Vagina (tissue), 2 donors: ENCODE measurements at places on chromosomes 11 and 22. TPM values are rescaled to one million over a fixed set of nuclear protein-coding genes. Genes with fewer than 3 reads are reported as not detected.

- H3K27ac ChIP-seq: no peak overlapping the region
- H3K36me3 ChIP-seq: no peaks in the 10 kb centered on the region
- H3K27me3 ChIP-seq: no peaks in the 10 kb centered on the region
- no peaks in the 10 kb centered on the region for H3K4me1 ChIP-seq
- DNase-seq: no peak
Measured at GRCh38 chr11:134468796-134469195, 56.8 kb upstream of the B3GAT1 start.

DNA sequence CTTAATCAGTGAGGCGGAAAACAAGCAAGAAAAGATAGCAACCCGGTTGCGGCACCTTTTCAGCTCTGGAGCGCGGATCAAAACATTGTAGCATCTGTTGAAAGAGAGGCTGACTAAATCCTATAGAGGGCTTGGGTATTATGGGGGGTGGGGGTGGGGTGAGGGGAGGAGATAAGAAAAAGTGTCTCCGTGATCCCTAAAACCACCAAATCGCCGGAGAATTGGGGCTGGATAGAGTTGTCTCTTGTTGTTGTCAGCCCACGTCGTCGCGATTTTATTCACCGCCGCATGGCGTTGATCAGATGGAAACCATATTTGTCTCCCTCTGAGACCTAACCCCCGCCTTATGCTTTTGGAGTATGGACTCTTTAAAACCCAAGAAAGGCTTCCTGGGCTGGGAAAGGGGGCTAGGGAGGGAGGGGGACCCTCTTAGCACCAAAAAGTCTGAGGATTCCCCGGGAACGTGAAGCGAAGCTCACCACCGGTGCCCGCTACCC lies 13.0 kb downstream of the PAX6 start:
- peaks cover 24% of the 10 kb centered on the region for H3K27me3 ChIP-seq
- H3K4me3 ChIP-seq: peak overlapping the region; percentile 30
- no peaks in the 10 kb centered on the region for H3K36me3 ChIP-seq
- DNase-seq: peak; percentile 72
- no peak overlapping the region for H3K27ac ChIP-seq
- H3K4me1 ChIP-seq: peaks cover 24% of the 10 kb centered on the region

GRCh38 chr22:35861451-35861850 lies 143.8 kb downstream of the APOL5 start:
- no peaks in the 10 kb centered on the region for H3K27me3 ChIP-seq
- H3K36me3 ChIP-seq: no peaks in the 10 kb centered on the region
- peaks cover 11% of the 10 kb centered on the region for H3K4me1 ChIP-seq

DNA sequence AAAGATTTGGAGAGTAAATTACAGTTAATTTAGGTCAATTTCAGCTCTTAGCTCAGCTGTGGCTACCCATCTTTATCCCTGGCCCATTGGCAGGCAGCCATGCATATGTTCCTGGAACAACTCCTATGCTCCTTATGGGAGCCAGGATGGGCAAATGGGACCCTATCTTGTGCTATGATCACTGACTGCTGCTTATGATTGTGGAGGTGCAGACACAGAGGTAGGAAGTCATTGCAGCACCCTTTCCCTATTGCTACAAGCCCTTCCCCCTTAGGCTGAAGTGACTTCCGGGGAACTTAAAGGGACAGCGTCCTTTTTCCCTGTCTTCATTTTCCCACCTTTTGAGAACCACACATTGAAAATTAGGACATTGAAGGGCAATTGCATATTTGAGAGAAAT lies 112.7 kb downstream of the FCHSD2 start:
- no peaks in the 10 kb centered on the region for H3K4me1 ChIP-seq
- H3K36me3 ChIP-seq: no peaks in the 10 kb centered on the region
- no peak overlapping the region for H3K4me3 ChIP-seq
- no peak for DNase-seq

DNA sequence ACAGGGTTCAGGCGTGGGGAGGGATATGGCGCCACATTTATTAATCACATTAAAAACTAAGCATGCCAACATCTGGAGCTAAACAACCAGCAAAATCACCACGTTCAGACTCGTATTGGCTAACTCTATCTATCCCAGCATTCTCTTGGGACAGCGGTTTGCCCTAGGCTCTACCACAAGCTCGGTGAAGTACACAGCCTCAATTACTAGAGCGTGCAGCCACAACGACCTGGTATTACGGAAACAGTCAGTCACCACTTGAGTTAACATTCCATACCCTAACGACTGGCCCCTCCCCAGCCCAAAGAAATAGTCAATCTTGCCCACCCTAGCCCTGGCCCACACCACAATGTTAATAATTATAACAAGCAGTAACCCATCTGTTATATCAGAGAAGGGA lies 32.1 kb downstream of the APOL5 start:
- H3K4me1 ChIP-seq: peaks cover 11% of the 10 kb centered on the region
- H3K4me3 ChIP-seq: no peak overlapping the region
- DNase-seq: no peak
- peaks cover 8% of the 10 kb centered on the region for H3K36me3 ChIP-seq

- no peaks in the 10 kb centered on the region for H3K4me1 ChIP-seq
- H3K4me3 ChIP-seq: no peak overlapping the region
- no peaks in the 10 kb centered on the region for H3K36me3 ChIP-seq
Measured at GRCh38 chr11:26719289-26719973, 2.4 kb downstream of the SLC5A12 start.

CATSPER1 gene
- total RNA-seq: not detected

DNA sequence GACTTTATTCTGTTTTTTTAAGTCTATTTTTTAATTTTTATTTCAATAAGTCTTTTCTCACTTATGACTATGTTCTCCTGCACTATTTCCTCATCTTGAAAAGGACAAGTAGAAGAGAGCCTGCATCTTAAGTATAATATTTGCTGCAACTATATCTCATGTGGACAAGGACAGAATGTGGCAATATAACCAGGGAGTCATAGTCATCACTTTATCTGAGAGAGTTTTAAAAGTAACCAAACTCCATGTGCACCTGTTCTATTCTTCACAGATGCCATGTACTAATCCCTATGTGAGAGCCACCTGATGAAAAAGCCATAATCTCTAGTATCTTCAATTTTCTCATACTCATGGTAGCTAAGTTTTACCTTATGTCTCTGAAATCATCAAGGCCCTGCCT lies 104.2 kb upstream of the SOX6 start:
- no peak for DNase-seq
- H3K4me1 ChIP-seq: no peaks in the 10 kb centered on the region
- no peak overlapping the region for H3K4me3 ChIP-seq
- no peaks in the 10 kb centered on the region for H3K27me3 ChIP-seq
- no peak overlapping the region for H3K27ac ChIP-seq
- H3K36me3 ChIP-seq: no peaks in the 10 kb centered on the region

DNA sequence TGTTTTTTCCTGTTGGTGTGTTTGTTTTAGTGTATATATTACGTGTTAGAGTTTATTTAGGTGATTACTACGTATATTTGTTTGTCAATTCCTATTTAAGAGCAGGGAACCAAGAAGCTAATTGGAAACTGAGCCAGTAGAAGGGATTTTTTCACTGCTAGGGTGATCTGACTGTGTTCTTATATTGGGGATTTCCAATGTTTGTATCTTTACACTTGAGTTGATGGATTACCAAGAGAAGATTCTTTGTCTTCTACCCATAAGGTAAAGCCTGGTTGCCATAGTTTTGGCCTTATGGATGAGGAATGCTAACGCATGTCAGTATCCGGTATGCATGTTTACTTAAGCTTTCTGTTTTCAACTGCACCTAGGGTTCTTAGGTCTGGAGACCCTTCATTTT lies 35.6 kb downstream of the SIK2 start:
- H3K27me3 ChIP-seq: no peaks in the 10 kb centered on the region
- no peak overlapping the region for H3K4me3 ChIP-seq
- peaks cover 16% of the 10 kb centered on the region for H3K4me1 ChIP-seq
- H3K27ac ChIP-seq: no peak overlapping the region
- no peaks in the 10 kb centered on the region for H3K36me3 ChIP-seq

GRCh38 chr11:47127213-47127612 lies 49.5 kb downstream of the ARFGAP2 start:
- H3K27ac ChIP-seq: no peak overlapping the region
- no peak for DNase-seq
- no peak overlapping the region for H3K4me3 ChIP-seq

DNA sequence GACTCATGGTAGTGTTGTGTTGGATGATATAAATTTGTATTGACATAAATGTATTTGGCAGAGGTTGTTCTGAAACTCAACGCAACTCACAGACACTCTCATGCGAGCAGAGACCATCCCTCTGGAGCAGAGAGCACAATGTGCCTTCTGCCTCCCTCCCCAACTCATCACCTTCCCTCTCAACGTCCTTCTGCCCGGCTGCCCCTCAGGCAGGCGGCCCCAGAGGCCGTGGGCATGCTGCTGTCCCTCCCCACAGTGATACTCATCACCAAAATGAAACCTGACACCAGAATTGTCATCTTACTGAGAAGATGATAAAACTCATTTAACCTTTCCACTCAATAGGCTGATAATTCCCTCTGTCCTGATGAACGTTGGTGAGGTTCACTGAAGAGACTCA lies 260.6 kb downstream of the ETS1 start:
- no peak overlapping the region for H3K27ac ChIP-seq
- no peak overlapping the region for H3K4me3 ChIP-seq
- no peak for DNase-seq
- no peaks in the 10 kb centered on the region for H3K4me1 ChIP-seq
- no peaks in the 10 kb centered on the region for H3K27me3 ChIP-seq
- H3K36me3 ChIP-seq: no peaks in the 10 kb centered on the region

LARGE2 gene
- 6.6 TPM for total RNA-seq

DNA sequence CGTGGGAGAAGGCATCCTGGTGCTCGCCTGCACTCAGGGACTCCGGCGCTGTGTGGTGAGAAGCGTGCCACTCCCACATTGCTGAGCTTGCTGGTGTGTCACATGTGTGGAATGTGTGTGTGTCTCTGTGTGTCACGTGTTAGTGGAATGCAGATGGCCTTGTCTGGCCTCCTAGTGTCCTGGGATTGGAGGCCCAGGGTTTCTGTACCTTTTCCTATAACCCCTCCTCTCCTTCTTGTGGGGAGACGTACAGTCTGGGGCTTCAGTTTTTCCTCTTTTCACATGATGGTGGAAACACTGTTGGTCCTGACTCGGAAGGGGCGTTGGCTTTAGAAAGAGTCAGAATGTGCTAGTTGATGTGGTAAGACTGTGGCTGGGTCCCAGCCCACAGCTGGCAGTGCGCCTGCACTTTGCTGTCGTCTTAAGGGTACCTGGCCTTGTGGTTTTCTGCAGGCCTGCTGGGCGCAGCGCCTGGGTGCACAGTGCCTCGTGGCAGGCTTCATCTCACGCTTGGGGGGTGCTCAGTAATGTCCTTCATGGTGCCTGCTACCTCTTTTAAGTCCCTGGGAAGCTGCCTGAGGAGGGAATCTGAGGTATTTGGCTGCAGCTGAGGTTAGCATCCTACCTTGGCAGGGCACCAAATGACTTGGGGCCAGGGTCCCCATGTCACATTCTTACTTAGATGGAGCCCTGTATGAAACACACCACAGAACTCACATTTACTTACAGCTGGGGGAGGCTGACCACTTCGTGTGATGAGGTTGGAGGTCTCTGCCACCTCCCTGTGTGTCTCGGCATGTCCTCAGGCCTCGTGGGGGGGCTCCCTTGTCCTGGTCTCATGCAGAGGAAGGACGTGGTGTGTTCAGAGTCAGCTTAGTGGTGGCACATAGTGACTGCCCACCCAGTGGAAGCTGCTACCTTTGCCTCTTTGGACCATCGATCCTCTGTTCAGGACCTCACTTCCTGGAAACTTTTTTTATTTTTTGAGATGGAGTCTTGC lies 61.9 kb downstream of the MED15 start:
- peaks cover 61% of the 10 kb centered on the region for H3K4me1 ChIP-seq
- H3K27me3 ChIP-seq: no peaks in the 10 kb centered on the region
- no peaks in the 10 kb centered on the region for H3K36me3 ChIP-seq
- peak overlapping the region; percentile 6 for H3K4me3 ChIP-seq
- H3K27ac ChIP-seq: peak overlapping the region; percentile 71
- no peak for DNase-seq

GRCh38 chr22:45616432-45616831 lies 55.2 kb upstream of the ATXN10 start:
- no peak for DNase-seq
- H3K27me3 ChIP-seq: no peaks in the 10 kb centered on the region
- peaks cover 8% of the 10 kb centered on the region for H3K4me1 ChIP-seq
- no peak overlapping the region for H3K4me3 ChIP-seq
- no peaks in the 10 kb centered on the region for H3K36me3 ChIP-seq

DNA sequence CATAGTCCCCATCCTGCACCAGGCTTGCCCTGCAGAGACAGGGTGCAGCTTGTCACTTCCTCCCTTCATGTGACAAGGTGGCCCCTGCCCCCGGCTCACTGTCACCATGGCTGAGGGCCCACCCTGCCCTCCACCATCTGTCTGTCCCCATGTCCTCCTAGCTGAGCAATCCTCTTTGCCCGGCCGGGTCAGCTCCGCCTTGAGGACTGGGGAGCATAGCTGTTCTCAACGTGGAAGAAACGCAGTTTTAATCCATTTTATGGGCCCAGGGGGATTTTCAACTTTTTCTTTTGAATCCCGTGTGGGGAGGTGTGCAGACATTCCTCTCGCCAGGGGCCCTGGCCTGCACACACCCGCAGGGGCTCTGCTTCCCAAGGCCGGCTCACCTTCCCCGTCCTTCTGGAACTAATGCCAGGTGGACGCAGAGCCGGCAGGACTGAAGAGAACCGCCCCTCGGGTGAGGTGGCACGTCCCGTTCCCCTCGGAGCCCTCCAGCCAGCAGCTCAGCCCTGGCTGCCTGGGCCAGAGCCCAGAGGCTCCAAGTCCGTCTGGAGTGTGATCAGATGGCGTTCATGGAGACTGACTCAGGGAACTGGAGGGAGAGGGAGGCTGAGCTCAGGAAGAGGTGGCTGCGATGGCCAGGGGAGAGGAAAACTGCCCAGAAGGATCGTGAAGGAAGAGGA lies 1108.7 kb downstream of the BRD1 start:
- H3K27me3 ChIP-seq: no peaks in the 10 kb centered on the region
- no peak for DNase-seq
- H3K4me1 ChIP-seq: no peaks in the 10 kb centered on the region
- no peaks in the 10 kb centered on the region for H3K36me3 ChIP-seq
- H3K27ac ChIP-seq: no peak overlapping the region
- no peak overlapping the region for H3K4me3 ChIP-seq

- no peaks in the 10 kb centered on the region for H3K27me3 ChIP-seq
- no peak overlapping the region for H3K4me3 ChIP-seq
- H3K36me3 ChIP-seq: no peaks in the 10 kb centered on the region
Measured at GRCh38 chr11:117863383-117863782, 13.1 kb downstream of the FXYD6 start.

SCGB2A2 gene
- total RNA-seq: not detected

DNA sequence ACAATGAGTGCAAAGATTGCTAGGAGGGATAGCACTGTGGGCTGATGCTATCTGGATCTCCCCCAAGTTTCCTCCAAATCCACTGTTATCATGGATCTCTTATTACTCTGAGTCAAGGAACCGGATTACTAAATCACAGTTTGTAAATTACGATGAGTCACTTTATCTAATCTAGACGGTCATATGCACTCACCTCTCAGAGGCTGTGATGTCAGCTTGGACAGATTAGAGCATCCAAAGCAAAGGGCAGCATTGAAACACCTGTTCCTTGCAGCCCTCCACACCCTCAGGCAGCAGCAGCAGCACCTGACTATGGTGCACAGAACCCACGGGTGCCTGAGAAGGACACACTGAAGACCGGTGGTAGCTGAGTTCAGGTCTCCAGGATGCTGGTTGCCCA lies 14.0 kb upstream of the POU2AF1 start:
- H3K36me3 ChIP-seq: no peaks in the 10 kb centered on the region
- H3K4me1 ChIP-seq: peaks cover 8% of the 10 kb centered on the region
- H3K27ac ChIP-seq: no peak overlapping the region
- H3K27me3 ChIP-seq: no peaks in the 10 kb centered on the region

- H3K36me3 ChIP-seq: no peaks in the 10 kb centered on the region
- H3K4me1 ChIP-seq: no peaks in the 10 kb centered on the region
- no peak overlapping the region for H3K27ac ChIP-seq
- no peak for DNase-seq
- no peak overlapping the region for H3K4me3 ChIP-seq
- H3K27me3 ChIP-seq: no peaks in the 10 kb centered on the region
Measured at GRCh38 chr11:20415432-20415831, 27.9 kb downstream of the PRMT3 start.
